ENCODE measurements at places on chromosomes 1 and 21.

- no peak for DNase-seq
These were observed 218.0 kb upstream of the KIAA0040 start for GRCh38 chr1:175410560-175410959.

- no peak for DNase-seq
These were observed 131.6 kb downstream of the NAV1 start for GRCh38 chr1:201670517-201670916.

DNA sequence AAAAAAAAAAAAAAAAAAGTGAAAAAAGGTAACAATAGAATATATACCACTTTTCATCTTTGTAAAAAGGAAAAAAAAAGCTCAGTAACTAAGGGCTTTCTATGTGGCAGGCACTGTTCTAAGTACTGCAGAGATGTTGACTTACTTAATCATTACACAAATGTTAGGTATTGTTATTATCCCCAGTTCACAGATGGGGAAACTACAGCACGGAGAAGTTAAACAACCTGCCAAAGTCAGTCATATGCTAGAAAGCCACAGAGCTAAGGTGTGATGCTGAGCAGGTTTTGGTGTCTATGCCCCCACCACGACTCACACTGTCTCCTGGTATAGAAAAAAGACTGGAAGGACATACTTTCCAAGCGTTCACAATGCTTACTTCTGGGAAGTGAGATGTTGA is 6.6 kb upstream of the PNRC2 start:
- no peak for DNase-seq

DNA sequence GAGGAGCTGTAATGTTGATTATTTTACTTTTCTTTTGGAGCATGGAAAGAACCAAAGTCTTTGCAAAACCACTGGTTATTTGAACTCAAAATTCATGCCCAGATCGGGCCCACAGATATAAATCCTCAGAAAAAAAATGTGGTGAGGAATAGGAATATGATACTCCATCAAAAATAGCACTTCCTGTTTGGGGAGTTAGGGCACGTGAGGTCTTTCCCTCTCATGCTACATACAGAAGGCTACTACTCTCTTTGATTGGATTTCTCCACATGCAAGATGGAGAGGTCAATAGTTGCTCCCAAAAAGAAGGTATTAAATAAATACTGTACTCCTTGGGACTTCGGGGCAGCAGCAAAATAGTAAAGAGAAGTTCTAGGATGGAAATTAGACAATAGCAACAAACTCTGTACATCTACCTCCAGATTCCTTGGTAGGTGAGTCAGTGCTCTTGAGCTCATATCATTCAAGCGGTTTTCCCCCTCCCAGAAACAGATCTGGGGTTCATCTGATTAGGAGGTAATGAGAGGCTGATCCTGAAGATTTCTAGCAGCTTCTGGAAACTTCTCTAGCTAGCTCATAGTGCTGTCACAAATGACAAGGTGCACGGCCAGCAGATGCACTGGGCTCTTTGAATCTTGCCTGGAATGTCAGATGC is 47.1 kb downstream of the SLC9C2 start:
- DNase-seq, result no peak

GRCh38 chr1:17668624-17669175 is 86.4 kb upstream of the ACTL8 start:
- DNase-seq, result no peak
